ENCODE measurements at places on chromosomes 7 and 10.

- DNase-seq, result no peak
These were observed 304.4 kb downstream of the GRID1 start for GRCh38 chr10:86062198-86062550.

GRCh38 chr10:27947540-27947939 lies 51.3 kb downstream of the ODAD2 start:
- DNase-seq, result no peak

DNA sequence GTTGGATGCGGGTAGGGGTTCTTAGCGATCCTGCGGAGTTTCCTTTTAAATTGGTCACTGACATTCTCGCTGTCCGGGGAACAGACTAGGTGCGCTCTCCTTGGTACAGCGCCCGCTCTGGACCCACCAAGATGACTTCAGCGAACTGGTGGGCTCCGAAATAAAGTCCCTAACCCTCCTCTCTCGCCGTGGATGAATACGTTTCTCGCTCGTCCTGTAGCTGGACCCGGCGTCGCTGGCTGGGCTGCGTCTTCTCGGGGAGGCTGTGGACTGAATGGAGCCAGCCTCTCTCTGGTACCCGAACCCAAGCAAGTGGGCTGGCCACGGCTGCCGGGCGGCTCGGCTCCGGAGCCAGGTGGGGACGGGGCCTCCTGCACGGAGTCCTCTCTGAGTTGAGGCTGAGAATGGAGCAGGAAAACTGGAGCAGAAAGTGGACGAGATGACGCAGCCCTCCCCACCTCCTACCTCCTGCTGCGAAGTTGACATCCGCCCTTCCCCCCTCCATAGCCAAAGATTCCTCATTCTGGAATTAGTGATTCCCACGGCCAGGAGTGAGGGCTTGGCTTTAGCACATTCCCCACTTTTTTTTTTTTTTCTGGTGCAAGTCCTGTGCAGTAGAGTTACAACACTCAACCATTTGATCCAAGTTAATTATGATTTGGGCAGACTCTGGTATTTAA lies 1.5 kb downstream of the UNC5B start:
- no peak for DNase-seq

DNA sequence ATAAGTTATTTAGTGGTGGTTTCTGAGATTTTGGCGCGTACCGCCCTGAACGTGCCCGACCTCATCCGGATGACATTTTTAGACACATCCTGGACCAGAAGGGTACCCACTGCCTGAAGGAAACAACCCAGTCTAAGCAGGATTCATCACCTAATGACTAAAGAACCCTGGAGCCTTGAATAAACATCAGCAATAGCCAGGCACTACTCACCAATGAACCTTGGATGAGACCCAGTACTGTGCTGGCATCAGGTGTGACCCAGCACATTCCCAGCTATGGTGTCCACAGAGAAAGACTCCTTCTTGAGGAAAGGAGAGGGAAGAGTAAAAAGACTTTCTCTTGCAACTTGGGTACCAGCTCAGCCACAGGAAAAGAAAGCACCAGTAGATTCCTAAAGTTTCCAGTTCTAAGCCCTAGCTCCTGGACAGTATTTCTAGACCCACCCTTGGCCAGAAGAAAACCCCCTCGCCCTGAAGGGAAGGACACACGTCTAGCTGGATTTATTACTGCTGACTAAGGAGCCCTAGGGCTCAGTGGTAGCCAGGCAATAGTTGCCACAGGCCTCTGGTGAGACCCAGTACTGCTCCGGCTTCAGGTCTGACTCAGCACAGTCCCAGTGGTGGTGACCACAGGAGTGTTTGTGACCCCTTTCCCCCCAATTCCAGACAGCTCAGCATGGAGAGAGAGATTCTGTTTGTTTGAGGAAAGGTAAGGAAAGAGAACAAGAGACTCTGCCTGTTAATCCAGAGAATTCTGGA lies 32.5 kb downstream of the ZNF277 start:
- no peak for DNase-seq

GRCh38 chr7:95960706-95961244 lies 188.4 kb downstream of the DYNC1I1 start:
- no peak for DNase-seq

DNA sequence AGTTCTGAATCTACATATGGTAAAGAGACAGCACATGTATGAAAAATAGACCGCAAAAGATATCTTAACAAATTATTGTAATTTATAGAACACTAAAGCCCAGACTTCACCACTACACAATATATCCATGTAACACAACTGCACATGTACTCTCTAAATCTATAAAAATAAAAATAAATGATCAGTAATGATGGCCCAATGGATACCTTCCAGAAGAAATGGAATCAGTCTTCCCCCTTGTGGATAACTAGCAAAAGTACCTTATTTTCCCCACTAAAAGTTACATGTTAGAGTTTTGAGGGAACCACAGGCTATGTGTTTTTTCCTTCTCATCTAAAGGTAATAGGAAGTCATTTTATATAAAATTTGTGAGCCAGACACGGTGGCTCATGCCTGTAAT lies 25.7 kb downstream of the C7orf25 start:
- no peak for DNase-seq

- DNase-seq, result no peak
These were observed 367.8 kb downstream of the NRG3 start for GRCh38 chr10:82242778-82243177.

- DNase-seq, result no peak
These were observed 61.8 kb upstream of the DOCK1 start for GRCh38 chr10:126843299-126843934.

DNA sequence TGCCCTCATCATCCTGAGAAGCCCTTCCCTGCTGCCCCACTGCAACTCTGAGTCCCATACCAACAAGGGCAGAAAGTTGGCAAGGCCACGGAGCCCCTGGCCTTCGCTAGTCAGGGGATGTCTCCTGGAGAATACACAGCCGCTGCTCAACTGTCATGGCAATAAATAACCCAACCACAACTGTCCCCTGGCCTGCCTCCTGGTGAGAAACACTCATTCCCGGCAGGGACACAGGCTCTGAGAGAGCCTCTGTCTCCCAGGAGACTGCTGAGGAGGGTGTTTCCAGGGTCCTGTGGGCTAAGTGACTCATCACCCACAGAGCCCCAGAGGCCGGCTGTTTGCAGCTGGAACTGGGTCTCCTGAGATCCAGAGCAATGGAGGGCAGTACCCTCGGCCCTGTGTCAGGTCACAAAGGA lies 354.1 kb downstream of the TNS3 start:
- no peak for DNase-seq
